CD4-positive, alpha-beta T cell treated with Interleukin-1 beta for 1 hour (primary cell): ENCODE measurements at places on chromosomes 2 and 18.
A peak's percentile ranks its signal among the peaks of the same experiment; 100 is the strongest.

- peak; percentile 4 for DNase-seq
Measured at GRCh38 chr2:39513641-39514094, 76.6 kb upstream of the MAP4K3 start.

- no peak for DNase-seq
Measured at GRCh38 chr2:159009940-159010339, 41.5 kb downstream of the TANC1 start.

- no peak for DNase-seq
Measured at GRCh38 chr18:21599585-21600525, 649 bp downstream of the ESCO1 start.

DNA sequence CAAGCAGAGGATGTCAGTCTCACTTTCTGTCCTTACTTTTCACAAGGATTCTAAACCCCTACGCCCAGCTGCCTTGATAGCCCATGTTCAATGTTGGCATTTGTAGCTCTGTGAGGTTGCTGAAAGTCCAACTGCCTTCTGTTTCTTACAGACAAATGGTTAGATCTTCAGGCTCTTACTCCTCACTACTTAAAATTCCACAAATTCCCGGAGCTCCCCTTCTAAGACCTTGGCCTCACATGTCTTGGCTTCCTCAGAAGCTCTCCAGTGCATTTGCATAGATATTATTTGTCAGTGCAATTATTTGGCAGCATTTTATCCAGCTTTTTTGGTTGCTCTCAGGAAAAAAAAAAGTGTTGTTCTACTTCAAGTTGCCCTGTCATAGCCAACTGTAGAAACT is 453.7 kb upstream of the CELF4 start:
- DNase-seq, result no peak

DNA sequence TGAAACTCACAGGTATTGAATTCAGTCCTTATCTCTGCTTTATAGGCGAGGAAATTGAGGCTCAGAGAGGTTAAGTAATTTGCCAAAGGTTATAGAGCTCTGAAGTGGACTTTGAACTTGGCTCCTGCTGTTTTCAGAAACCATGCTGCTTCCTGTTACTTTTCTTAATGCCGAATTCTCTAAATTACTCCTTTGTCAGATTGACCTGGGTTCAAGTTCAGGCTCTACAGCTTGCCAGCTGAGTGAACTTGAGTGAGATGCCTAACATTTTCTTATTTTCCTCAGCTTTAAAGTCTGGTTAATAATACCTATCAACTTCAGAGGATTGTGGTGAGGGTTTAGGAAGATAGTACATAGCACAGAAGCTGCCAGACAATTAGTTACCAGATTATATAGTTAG is 3.4 kb downstream of the ASAP2 start:
- no peak for DNase-seq

DNA sequence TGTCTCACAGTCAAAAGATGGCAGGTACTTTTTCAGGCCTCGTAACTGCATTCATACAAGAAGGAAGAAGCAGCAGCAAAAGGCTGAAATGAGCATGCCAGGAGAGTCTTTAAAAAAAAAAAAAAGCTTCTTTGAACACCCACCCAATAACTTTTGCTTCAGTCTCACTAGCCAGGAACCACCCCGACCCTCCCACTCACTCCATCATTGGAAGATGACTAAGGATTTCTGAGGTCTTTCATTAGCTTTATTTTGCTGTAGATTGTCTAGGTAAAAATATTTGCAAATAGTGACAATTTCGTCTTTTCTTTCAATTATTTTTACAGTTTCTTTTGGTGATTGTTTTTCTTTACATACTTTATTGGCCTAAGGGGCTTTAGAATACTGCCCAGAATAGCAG is 37.9 kb downstream of the RBBP8 start:
- no peak for DNase-seq

DNA sequence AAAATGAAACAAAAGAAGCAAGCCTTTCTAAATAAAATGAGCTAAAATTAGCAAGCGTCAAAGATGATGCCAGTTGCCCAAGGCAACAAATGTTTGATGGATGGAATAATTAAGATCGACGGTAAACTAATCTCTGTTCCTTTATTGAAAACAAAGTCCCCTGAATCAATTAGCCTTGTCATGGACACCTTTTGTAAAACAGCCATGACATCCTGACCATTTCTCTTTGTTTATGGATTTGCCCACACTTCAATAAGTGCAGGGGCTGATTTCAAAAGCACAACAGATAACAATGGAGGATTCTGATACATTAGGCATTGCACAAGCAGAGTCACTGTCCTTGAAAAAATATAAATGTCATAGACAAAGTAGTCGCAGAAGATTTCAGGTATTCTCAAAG is 160.1 kb upstream of the HNRNPA3 start:
- no peak for DNase-seq

DNA sequence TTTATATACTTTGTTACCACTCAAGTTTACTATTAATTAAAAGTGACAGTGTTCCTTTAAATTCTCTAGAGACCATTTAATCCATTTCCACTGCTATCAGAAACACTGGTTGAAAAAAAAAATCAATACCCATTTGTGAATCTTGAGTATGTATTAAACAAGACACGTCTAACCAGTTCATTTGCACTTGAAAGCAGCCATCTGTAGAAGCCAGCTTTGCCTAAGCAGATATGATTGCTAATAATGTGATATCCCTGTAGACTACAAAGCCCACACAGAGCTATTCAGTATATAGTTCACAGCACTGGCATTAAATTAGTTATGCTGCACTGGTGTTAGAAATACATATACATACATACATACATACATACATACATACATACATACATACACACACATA is 111.8 kb upstream of the SP3 start:
- no peak for DNase-seq

DNA sequence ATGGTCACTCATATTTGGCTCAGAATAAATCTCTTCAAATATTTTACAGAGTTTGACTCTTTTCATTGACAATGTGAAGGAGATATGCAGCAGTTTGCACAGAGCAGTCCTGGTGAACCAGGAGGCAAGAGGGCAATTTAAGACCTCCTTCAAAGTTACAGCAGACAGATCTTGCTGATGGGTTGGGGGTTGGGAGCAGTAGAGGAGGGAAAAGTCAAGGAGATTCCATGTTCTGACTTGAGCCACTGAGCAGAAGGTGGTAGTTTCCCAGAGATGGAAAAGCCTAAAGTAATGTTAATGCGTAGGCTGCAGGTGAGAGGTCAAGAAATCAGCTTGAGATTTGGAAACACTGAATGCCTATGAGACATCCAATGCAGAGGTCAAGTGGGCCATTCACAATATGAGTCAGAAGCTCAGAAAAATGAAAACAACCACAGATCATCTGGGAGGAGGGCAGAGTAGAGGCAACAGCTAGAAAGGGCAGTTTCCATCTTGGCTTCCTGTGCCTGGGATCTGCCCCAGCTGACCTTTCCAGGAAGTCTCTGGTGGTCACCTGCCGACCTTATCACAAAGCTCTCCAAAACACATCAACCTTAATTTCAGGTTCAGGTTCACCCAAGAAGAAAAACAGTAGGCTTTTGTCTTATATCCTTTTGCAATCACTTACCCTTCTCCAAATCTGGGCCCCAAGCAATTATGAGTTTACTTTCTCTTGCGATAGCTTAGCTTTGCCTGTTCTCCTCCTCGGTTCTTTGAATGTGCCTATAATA is 197.5 kb upstream of the ARL4C start:
- DNase-seq, result no peak

DNA sequence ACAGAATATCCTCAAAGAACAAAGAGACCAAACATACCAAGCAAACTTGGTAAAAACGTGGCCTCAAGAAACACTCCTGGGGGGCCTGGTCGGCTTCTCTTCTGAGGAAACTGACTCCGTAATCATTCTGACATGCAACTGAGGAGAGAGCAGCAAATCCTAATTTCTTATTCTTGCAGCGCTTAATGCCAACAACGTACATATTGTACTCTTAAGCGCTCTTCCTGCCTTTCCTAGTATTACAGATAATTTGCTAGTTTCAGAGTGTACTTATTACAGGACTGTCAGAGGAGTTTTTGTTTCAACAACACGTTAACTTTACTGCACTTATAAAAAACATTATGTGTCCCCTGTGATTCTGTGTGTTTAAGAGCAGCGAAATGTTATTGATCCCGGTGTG is 64.9 kb downstream of the ZNF521 start:
- DNase-seq, result no peak

GRCh38 chr2:165678882-165679281 is 115.2 kb downstream of the GALNT3 start:
- no peak for DNase-seq

GRCh38 chr2:10346929-10347561 is 44.3 kb downstream of the HPCAL1 start:
- DNase-seq, result no peak

DNA sequence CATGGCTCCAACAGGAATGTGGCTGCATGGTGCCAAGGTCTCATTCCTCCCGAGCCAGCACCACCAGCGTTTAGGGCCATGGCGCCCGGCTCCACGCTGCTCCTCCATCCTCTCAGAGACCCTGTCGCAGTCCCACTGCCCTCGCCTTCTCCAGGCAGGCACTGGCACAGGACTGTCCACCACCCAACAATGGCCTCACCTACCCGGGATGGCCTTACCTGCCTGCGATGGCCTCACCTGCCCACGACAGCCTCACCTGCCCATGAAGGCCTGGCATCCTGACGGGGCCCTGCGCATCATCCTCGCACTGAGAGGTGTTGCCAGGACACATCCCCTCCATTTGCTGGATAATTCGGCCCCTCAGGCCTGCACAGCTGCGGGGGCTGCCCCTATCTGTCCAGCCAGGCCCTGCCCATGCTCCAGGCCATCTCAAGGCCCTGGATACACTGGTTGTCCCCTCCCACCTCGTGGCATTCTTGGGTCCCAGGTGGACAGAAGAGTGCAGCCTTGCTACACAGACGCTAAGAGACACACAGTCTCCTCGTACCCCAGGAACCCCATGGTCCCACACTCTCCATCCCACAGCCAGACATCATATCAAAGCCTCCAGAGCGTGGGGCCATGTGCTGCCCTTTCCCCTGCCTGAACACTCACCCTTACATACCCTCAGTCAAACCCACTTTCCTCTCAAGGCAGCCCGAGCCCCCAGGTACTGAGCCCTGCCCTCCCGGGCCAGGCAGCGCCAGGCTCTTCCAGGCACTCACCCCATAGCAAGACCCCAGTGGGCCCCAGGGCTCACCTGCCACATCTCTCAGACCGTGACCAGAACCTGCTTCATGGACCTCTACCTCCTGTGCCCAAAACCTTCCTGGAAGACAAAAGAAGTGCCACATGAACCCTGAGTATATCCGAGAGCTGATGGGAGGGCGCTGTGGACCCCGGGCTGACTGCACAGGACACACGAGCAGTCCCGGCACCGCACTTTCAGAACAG is 268.6 kb downstream of the EIPR1 start:
- no peak for DNase-seq

DNA sequence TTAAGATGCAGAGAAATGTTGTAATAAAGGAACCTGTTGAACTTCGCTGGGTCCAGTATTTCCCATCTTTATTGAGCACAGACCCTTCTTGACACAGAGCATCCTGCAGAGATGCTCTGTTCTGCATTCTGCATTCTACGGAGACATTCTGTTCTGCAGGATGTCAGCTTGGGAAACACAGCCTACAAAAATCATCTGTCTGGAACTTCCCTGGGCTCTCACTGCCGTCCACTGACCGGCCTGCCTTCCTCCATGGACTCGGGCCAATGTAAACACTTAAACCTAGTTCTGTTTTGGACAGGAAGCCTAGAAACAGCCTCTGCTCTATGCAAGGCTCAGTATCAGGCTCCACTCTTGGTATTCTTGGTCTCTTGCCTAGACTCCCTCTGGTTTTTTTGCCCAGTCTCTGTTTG is 90.0 kb upstream of the PPP1CB start:
- no peak for DNase-seq

DNA sequence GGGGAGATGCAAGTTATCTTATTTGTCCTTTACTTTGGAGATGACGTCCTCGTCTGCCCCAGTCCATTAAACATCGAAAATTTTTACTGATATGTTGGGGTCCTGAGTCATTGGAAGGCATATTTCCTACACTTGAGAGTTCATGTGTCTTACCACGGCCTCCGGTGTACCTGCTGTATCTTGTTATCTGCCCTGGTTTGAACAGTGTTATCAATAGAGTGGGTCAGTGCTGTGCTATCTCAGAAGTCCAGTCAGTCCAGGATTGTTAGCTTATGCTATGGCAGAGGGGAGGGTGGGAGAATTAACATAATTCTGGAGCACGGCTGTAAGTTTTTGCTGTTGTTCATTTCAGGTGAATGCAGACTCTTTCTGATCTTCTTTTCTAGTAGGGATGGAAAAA is 102.3 kb downstream of the ADCYAP1 start:
- DNase-seq, result no peak

- no peak for DNase-seq
Measured at GRCh38 chr18:62784966-62785413, 69.6 kb downstream of the PHLPP1 start.

GRCh38 chr2:23077596-23077995 is 307.4 kb upstream of the KLHL29 start:
- no peak for DNase-seq

GRCh38 chr2:180524499-180524898 is 455.9 kb upstream of the UBE2E3 start:
- no peak for DNase-seq

- DNase-seq, result no peak
Measured at GRCh38 chr18:3692113-3692621, 242.2 kb downstream of the TGIF1 start.

- no peak for DNase-seq
Measured at GRCh38 chr2:233448220-233448559, 93.9 kb downstream of the DGKD start.

GRCh38 chr2:222752746-222753145 is 81.3 kb downstream of the MOGAT1 start:
- DNase-seq, result no peak

- peak; percentile 59 for DNase-seq
Measured at GRCh38 chr2:44778671-44779476, 162.6 kb upstream of the SIX3 start.

GRCh38 chr2:99662761-99663341 is 173.0 kb upstream of the REV1 start:
- no peak for DNase-seq
